ENCODE measurements at places on chromosomes 2 and 18.

- no peak for DNase-seq
These were observed 368.3 kb downstream of the RAD51AP2 start for GRCh38 chr2:17149945-17150344.

- DNase-seq = no peak
These were observed 149.7 kb downstream of the DCC start for GRCh38 chr18:52489396-52490306.

DNA sequence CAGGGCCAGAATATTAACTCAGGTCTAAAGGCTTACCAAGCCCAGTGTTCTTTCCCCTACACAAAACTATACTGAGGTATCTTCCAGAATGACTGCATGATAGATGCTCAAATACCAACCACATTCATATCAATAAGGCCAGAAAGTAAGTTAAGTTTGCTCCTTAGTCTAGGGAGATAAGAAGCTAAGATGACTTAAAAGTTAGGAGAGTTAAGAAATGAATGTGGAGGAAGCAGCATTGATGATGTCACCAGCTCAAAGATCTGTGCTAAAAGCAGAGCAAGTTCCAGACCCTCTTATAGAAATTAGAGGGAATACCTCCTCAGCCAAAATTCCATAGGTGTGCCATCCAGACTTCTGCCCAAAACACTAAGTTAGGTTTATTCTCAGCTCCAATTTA is 6.1 kb downstream of the PPP4R1 start:
- no peak for DNase-seq

- peak; percentile 45 for DNase-seq
These were observed 6.9 kb upstream of the STAT1 start for GRCh38 chr2:191020742-191021381.
